Eye (tissue), 1 donor: ENCODE measurements at places on chromosomes 12 and 14.
A peak's percentile ranks its signal among the peaks of the same experiment; 100 is the strongest.

DNA sequence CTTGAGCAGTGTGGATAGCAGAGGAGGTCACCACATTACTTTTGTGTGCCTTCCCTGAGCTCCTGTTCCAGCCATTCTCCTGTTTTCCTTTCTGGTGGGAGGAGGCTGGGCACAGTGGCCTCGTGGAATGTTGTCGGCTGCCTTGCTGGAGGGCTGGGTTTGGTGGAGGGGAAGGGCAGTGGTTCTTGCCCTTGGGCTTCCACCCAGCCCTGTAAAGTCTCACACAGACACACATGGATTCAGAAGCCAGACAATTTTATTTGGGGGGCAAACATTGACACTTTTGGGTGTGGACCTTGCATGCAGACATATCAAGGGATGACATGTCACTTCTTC, 866 bp downstream of the NPFF start:
- DNase-seq, result no peak

DNA sequence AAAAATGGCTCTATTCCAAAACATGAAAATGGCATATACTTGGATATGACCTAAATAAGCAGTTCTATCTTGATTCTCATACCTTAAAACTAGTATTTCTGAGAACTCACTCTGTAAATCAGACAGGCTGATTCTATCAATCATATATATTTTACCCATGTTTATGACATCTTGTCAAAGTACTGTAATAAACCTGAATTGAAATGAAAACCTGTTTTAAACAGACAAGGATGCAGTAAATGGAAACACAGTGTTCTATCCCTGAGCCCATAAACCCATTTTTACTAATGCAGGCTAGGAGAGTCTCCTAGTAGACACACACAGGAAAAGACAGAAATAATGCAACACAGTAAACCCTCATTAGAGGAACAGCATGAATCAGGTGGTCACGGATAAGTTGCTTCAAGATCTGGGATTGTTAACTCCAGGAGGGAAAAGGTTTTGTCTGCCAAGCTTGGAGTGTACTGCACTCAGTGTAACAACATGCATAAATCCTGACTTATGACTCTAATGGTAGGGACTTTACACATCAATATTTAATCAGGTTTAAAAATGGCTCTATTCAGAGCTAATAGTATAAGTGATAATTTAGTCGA, 93.6 kb upstream of the CPNE8 start:
- DNase-seq, result peak; percentile 2

DNA sequence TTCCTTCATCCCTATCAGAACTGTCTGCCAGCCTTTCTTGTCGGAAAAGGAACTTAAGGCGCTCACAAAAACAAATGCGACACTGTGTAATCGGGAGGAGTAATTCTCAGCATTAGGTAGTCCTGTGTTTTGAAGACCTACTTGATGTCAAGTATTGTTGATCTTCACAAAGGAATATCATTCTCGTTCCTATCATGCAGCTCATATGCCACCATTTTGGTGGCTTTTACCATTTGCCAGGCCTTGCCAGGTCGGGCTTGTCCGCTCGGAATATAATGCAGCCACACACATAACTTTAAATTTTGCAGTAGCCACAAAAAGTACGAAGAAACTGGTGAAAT, 903 bp upstream of the PPP4R3A start:
- peak; percentile 91 for DNase-seq

GRCh38 chr14:21192447-21192822, 36.6 kb upstream of the OR5AU1 start:
- DNase-seq, result no peak

- DNase-seq, result peak; percentile 54
Measured at GRCh38 chr12:13702381-13702780, 279.0 kb downstream of the GRIN2B start.

GRCh38 chr12:70664465-70664881, 27.2 kb upstream of the PTPRB start:
- DNase-seq, result peak; percentile 49

- no peak for DNase-seq
Measured at GRCh38 chr12:63958876-63959580, 114.5 kb downstream of the SRGAP1 start.

GRCh38 chr14:102795060-102795925, 18.0 kb downstream of the TRAF3 start:
- DNase-seq, result peak; percentile 62

GRCh38 chr14:85308531-85309300, 221.2 kb upstream of the FLRT2 start:
- peak; percentile 47 for DNase-seq

DNA sequence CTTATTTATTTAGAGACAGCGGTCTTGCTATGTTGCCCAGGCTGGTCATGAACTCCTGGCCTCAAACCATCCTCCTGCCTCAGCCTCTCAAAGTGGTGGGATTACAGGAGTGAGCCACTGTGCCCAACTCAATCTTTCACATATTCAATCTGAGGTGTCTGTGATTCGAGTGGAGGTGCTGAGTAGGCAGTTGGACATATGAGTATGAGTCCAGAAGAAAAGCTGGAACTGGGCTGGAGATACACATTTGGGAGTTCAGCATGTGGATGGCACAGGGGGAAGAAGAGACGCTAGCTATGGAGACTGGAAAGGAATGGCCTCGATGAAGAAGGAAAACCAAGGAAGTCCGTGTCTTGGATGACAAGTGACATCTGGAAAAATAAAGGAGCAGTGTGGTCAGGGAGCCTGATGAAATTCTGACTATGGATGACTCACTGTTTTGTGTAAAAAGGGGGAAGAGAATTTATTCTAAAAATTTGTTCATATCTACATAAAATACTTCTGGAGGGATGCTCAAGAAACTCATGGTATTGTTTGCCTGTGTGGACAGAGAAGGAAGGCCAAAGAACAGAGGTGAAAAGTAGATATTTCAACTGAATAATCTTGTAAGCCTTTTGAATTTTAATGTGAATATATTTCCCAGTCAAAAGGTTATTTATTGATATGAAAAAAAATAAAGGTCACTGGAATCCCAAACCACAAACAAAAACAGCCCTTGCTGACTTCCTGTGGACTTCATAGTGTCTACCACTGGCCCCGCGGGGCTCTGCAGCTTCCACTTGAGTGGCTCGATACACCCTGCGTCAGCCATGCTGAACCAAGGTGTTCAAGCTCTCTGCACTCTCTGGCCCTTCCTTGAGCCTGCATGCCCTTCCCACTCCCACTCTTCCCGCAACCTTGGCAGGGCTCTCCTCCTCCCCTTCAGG, 8.9 kb upstream of the LTA4H start:
- no peak for DNase-seq

DNA sequence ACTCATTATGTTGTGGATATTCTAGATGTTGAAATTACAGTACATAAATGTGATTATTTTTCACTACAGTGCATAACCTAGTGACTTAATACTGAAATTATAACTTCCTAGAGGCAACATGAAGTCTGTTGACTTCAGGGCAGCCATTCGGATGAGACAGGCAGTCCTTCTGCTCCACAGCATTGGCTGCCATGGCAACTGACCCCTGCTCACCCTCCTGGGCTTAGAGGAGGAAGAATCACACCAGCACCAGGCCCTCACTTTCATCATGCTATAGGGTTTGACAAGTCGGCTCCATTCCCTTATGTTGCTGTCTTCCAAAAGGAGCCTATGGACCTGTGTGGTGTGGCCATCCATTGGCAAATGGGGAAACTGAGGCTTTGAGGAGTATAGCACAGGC, 233.5 kb upstream of the TMEM132C start:
- peak; percentile 67 for DNase-seq

GRCh38 chr12:54701940-54702592, 53.9 kb upstream of the DCD start:
- DNase-seq, result peak; percentile 78

DNA sequence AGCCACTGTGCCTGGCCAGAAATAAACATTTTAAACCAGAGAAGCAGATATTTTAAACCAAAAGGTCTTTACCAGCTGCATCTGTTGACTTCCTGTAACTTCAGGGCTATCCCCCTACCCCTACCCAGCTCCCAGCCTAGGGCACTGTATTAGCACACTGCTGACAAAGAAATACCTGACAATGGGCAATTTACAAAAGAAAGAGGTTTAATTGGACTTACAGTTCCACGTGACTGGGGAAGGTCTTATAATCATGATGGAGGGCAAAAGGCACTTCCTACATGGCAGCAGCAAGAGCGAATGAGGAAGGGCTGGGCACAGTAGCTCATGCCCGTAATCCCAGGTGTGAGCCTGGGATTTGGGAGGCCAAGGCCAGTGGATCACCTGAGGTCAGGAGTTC, 26.0 kb downstream of the GEMIN2 start:
- DNase-seq, result no peak

DNA sequence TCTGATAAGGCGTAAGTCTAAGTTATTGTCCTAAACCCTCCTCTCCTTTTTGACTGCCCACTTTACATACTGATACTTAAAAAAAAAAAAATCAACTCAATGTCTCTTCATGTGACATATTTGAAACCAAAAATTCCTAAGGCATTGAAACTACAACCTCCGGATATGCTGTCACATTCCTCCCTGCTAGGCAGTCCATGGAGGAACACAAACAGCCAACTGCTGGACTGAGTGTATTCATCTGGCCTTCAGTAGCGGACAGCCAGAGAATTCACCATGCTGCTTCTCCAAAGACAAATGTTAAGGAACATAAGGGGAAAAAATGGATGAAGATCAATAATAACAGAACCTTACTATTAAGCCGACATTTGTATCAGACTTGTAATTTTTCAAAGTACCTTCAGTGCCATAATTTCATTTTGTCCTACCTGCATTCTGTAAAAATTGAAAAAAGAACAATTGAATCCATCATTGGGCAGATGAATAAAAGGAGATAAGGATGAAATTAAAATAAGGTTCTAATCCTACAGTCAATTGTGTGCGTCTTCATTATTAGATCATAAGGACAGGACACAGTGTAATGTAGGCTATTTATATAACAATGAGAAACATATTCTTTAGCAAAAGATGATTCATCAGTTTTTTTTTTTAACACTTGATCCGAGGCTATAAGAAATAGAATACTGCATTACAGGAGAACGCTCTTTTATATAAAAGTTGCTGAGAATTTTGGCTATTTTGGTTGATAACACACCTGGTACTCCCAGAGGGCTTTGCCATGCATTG, 12.2 kb downstream of the RERG start:
- DNase-seq, result no peak

DNA sequence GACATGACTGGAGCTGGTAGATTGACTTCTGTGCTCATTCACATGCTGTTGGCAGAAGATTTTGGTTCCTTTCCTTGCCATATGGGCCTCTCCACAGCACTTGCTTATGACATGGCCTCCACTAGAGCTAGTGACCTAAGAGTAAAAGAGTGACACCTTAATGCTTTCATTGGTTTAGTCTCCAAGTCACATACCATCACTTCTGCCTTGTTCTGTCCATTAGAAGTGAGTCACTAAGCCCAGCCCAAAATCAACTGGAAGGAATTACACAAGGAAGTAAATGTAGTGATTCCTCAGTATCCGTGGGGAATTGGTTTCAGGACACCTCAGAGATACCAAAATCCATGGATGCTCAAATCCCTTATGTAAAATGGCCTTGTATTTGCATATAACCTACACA, 81.3 kb downstream of the PPHLN1 start:
- no peak for DNase-seq

- no peak for DNase-seq
Measured at GRCh38 chr12:45705404-45705803, 24.1 kb upstream of the ARID2 start.

DNA sequence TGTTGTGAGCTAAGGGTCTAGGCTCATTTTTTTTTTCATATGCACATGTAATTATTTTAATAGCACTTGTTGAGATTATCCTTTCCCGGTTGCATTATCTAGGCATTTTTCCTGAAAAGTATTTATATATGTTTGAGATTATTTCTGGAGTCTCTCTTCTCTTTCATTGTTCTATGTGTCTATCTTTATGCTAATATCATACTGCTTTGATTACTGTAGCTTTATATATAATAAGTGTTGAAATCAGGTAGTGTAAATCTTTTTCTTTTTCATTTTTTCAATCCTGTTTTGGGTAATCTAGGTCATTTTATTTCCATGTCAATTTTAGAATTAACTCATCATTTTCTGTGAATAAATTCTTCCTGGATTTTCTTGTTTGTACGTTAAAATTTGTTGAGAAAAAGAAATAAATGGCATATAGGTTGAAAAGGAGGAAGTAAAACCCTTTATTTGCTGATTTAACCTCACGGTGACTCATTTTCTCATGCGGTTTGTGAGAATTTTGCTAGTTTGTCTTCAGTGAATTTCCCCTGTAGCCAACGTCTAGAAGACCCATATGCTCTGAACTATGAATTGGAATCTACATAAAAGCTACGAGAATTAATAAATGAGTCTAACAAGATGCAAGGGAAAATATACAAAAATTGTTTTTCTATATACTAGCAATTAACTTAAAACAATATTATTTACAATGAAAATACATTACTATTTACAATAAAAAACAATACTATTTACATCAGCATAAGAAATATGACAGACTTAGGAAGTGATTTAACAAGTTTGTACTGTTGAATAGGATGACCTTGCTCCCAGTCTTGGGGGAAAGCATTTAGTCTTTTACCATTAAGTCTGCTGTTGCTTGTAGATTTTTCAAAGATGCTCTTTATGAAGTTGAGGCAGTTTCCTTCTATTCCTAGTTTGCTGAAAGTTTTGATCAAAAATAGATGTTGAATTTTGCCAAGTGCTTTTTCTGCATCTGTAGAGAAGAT, 105.0 kb downstream of the SNAPC1 start:
- no peak for DNase-seq

DNA sequence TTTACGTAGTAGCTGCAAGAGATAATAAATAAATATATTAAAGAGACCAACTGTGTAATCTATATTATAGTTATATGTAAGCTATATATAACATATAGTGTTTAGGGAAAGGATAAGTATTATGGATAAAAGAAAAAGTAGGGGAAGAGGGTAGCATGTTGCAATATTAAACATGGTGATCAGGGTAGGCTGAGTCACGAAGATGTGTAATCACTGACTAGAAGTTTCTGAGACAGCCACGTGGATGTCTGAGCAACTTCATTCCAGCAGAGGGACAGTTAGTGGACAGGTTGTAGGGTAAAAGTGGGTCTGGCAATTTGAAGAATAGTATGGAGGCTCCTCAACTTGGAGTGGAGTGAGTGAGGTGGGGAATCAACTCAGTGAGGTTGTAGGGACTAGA, 109.7 kb downstream of the ANO4 start:
- no peak for DNase-seq
